Muscle of leg (tissue), 16 donors: ENCODE measurements at places on chromosomes 7 and 10. TPM values are rescaled to one million over a fixed set of nuclear protein-coding genes. Genes with fewer than 3 reads are reported as not detected.
A peak's percentile ranks its signal among the peaks of the same experiment; 100 is the strongest.

Gene FLNC
- 409 TPM for polyA plus RNA-seq

Gene SKAP2
- polyA plus RNA-seq, result 6.3 TPM

Gene FBXO24
- polyA plus RNA-seq, result 2.2 TPM

Gene TAS2R5
- polyA plus RNA-seq, result 2.4 TPM

Gene ANKRD22
- polyA plus RNA-seq, result 0.11 TPM

DNA sequence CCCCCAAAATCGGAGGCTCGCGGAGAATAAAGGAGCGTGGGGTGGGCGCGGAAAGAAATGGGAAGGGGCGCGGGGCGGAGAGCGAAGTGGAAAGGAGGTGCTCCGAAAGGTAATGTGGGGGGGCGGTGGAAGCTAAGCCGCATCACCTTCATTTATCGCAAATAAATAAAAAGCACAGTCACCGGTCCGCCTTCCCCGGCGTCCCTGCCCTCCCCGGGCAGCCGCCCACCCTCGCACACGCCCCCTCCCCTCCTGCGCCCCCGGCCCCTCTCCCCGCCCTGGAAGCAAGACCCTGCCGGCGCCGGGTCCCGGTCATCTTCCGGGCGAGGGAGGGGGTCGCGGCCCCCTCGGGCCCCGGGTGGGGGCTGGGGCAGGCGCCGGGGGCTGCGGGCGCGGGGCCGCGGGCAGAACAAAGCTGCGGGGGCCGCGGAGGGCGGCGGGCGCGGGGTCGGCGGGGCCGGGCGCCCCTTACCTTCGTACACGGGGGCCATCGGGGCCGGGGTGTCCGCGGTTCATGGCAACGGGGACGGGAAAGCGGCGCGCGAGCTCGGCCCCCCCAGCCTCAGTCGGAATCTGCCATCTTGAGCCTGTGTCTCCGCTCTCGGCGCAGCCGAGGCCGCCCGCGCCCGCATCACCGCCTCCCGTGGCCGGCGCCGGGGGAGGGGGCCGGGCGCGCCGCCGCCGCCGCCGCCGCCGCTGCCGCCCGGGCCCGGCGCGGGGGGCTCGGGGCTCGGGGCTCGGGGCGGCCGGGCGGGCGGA is 486 bp downstream of the HIPK2 start:
- peak; percentile 58 for DNase-seq

DNA sequence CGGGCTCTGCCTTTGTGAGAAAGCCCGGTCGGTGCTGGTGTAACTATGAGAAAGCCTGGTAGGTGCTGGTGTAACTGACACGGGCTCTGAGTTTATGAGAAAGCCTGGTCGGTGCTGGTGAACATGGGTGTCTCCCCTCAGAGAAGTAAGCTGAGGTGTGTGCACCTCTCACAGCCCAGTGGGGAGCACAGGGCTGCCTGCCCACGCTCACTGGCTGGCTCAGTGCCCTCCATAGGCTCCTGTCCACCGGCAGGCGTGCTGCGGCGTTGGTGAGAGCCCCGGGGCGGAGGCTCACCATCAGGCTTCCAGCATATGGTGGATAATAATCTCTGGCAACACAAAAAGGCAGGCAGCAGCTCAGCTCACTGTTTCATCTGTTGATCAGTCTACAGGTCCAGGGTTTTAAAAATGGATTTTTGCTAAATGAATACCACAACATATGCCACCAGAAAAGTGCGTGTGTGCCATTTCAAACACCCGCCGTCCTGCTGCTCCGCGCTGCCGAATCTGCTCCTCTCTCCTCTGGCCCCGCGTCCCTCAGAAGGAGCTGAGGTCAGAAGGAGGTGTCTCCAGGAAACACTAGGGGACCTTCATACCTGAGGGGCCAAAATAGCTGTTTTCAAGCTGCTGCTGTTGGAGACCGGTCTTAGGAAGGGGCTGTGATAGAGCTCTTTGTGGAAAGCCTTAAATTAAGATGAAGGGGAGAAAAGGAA is 365.7 kb downstream of the DNAJB6 start:
- DNase-seq, result no peak

- DNase-seq, result no peak
Observed at GRCh38 chr10:75240329-75241076, 4.7 kb upstream of the COMTD1 start.

DNA sequence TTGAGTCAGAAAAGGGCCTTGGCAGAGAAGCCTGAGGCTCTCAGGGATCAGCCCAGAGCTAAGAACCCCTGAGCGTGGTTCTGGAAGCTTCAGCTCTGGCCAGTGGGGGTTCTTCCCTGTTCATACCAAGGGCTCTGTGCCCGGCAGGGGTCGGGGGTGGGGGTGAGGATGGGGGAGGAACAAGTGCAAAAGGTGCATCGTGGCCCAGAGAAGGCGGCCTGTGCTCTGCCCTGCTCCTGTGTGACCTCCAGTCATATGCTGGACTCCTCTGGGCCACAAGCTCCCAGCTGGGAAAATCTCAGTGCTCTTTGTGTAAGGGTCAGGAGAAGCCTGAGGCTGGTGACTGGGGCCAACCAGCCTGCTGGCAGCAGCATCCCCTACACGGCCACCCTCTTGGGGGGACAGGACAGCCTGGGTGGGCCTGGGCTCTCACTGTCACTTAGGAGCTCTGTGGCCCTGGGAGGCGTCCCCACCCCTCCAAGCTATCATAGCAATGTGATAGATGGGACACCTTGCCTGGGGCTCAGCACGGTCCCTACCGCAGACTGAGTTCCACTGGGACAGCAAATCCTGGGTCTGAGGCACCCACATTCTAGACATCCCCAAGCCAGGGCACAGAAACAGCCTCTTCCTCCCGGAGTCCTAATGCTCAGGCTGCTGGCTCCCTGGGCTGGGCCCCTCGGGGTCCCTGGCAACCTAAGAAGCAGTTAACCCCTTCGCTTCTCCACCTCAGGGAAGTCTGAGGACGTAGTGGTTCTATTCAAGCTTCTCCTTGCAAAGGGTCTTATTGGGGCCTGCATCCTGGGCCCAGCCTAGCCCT is 2.5 kb downstream of the MMRN2 start:
- DNase-seq, result peak; percentile 9

GRCh38 chr10:123045961-123046731 is 37.3 kb downstream of the ACADSB start:
- no peak for DNase-seq

- DNase-seq, result no peak
Observed at GRCh38 chr10:22560913-22561239, 153.5 kb downstream of the PIP4K2A start.

DNA sequence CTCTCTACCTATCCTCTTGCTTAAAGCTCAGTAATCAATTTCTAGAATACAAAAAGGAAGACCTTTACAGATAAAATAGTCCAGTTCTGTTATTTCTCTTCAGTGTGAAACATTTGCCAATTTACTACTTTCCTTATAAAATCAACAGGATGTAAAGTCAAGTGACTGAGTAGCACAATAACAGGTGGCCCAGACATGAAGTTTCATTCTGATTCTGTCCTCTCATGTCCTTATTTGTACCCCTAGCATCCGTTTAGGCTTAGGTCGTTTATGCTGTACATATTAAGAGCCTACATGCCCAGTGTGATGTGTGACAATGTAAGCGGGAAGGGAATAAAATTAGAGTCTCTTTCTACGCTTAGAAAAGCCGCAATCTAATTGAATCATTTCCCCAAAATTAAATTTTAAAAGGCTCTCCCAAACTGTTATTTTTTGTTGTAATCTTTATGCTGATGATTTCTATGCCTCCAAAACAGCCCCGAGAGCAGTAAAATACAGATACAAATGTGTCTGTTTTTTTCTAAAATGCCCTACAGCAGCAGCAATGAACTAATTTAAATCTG is 29.1 kb downstream of the EPC1 start:
- peak; percentile 18 for DNase-seq

GRCh38 chr10:48608976-48609375 is 4.1 kb upstream of the ARHGAP22 start:
- no peak for DNase-seq

DNA sequence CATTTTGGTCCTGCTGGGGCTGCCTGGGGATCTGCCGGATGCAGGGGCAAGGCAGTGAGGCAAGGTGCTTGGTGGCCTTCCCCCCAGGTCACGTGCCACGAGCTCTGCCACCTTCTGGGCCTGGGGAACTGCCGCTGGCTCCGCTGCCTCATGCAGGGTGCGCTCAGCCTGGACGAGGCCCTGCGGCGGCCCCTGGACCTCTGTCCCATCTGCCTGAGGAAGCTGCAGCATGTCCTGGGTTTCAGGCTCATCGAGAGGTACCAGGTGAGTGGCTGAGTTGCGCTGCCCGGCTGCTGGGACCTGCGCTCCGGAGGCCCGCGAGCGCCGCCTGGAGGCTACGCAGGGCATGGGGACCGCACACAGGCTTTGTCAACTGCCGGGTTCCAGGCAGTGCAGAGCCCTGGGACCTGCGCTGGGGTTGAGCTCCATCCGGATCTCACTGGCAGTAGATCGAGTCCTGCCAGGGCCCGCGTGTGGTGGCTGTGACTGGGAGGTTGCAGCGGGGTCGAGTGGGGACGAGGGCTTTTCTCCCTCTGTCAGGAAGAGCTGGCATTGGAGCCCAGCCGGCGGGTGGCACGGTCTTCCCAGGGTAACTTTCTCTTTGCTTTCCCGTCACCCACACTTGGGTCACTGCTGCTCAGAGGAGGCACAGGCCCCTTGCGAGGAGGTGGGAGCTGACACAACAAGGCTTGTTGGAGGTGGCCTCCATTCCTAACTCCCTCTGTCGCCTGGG is 21.7 kb downstream of the AMZ1 start:
- DNase-seq, result peak; percentile 61

DNA sequence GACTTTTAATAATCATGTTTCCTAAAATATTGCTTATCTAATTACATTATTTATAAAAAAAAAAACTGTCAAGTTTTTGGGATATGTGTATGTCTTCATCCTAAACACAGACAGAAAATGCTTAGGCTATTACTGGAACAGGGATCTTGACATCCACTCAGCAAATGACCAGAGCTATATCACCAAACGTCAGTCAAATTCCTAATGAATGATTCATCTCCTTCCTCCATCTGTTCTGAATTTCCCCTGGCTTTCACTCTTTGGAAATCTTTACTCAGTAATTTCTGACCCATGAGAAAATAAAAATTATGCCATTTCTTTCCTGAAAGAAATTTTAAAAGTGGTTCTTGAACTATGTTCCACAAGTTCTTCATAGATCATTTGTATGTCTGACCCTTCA is 552.4 kb upstream of the KCND2 start:
- DNase-seq, result peak; percentile 57

- DNase-seq, result no peak
Observed at GRCh38 chr7:104123786-104124185, 84.0 kb downstream of the ORC5 start.
